ENCODE measurements at places on chromosomes 6 and 20. TPM values are rescaled to one million over a fixed set of nuclear protein-coding genes. Genes with fewer than 3 reads are reported as not detected.
A peak's percentile ranks its signal among the peaks of the same experiment; 100 is the strongest.

The PTCHD4 gene
- not detected for total RNA-seq

GRCh38 chr6:162056745-162057144 lies 670.8 kb downstream of the PRKN start:
- H3K36me3 ChIP-seq: no peaks in the 10 kb centered on the region
- H3K4me3 ChIP-seq: no peak overlapping the region
- no peaks in the 10 kb centered on the region for H3K27me3 ChIP-seq
- no peak overlapping the region for H3K27ac ChIP-seq
- no peaks in the 10 kb centered on the region for H3K4me1 ChIP-seq

DNA sequence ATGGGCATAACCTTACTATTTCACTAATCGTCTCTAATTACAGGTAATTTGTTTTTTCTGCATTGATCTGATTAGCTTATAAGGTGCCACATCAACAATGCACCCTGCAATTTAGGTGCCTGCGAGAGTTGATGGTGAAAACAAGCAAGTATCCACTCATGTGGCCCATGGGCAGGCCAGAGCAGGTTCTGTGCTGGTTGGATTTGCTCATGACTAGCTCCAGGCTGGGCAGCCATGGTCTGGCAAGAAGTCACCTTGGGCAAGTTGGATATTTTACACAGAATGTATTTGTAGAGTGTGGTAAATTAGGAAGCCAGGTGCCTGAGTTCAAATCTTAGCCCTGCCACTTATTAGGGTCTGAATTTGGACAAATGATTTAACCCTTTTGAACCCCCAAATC lies 25.3 kb downstream of the RAB44 start:
- H3K27me3 ChIP-seq: no peaks in the 10 kb centered on the region
- H3K4me3 ChIP-seq: no peak overlapping the region
- no peak for DNase-seq
- H3K27ac ChIP-seq: no peak overlapping the region
- no peaks in the 10 kb centered on the region for H3K36me3 ChIP-seq

DNA sequence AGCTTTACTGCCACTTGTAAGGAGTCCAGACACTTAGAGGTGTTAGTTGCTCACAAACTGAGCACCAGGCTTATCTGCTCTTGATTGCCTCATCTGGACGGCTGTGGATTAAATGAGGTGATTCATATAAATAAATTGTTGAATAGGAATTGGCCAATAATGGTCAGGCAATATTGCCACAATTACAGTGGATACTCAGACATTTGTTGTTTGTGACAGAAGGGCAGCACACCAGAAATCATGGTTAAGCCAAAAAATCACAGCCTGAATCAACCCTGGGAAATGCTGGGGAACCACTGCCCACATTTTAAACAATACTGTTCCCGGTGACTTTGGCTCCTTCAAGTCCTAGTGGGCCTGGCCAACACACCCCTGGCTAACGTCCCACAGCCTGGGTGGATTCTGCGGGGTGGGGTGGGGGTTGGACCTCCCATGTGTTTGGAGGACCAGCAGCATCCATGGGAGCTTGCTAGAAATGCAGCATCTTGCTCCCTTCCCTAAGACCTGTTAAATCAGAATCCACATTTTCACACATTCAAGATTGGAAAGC lies 29.5 kb upstream of the SPDEF start:
- H3K4me3 ChIP-seq: no peak overlapping the region
- H3K27me3 ChIP-seq: no peaks in the 10 kb centered on the region
- no peaks in the 10 kb centered on the region for H3K36me3 ChIP-seq
- DNase-seq: no peak

- H3K36me3 ChIP-seq: no peaks in the 10 kb centered on the region
- DNase-seq: no peak
- no peaks in the 10 kb centered on the region for H3K4me1 ChIP-seq
- no peak overlapping the region for H3K4me3 ChIP-seq
- no peak overlapping the region for H3K27ac ChIP-seq
Observed at GRCh38 chr6:145559836-145560235, 175.5 kb downstream of the EPM2A start.

The NOX3 gene
- not detected for total RNA-seq

The TCF21 gene
- 11.6 TPM for total RNA-seq

DNA sequence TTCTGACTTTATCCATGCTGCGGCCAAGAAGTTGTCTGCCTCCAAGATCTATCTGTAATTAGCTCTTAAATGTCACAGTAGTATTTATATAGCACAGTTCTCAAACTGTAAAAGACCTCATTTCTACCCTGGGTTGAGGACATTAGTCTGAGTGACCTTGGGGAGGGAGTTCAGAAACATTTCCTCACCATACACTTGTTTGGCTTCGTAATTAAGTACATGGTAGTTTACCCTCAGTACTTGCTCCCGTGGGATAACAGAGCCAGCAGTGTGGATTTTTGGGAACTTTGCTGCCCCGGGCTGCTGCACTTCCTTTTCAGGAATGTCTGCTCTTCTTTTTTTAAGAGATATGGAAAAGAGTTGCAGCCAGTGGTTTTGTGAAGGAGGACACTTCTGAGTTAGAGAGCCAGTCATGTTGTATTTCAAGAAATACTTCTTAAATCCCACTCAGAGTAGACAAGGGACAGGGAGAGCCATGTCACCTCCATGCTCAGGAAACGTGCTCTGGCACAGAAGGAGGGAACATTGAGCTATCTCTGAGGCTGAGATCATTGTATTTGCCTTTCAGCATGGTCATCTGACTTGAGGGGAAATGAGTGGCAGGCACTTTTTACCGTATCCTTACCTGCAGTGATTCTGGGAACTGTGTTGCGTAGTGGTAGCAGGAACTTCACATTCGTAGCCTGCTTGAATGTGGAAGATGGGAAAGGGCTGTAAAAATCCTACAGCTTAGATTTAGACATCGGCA lies 33.6 kb downstream of the RPRD1B start:
- no peaks in the 10 kb centered on the region for H3K27me3 ChIP-seq
- H3K4me1 ChIP-seq: peaks cover 2% of the 10 kb centered on the region
- peaks cover 41% of the 10 kb centered on the region for H3K36me3 ChIP-seq

DNA sequence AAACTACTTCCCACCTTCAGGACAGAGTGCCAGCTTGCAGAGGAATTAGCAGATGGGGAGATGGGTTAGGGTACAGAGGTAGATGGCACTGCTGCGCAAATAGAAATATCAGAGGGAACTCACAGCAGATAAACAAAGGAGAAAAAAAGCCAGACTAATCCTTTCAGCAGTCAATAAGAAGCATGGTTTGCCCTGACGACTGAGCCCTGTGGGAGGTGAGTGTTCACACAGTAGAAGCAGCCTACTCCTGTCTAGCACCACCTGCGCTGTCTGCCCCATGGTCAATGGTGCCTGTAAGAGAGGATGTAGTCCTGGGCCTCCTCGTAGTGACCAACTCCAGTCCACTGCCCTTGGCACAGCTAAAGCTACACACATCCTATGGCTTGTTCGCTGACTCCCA lies 174.1 kb downstream of the IBTK start:
- no peaks in the 10 kb centered on the region for H3K27me3 ChIP-seq
- DNase-seq: no peak
- H3K4me1 ChIP-seq: peaks cover 8% of the 10 kb centered on the region
- H3K36me3 ChIP-seq: no peaks in the 10 kb centered on the region
- no peak overlapping the region for H3K27ac ChIP-seq
- no peak overlapping the region for H3K4me3 ChIP-seq

GRCh38 chr6:32462609-32463008 lies 22.9 kb downstream of the HLA-DRA start:
- no peaks in the 10 kb centered on the region for H3K36me3 ChIP-seq
- peaks cover 17% of the 10 kb centered on the region for H3K27me3 ChIP-seq
- no peaks in the 10 kb centered on the region for H3K4me1 ChIP-seq
- DNase-seq: no peak
- H3K27ac ChIP-seq: no peak overlapping the region

- H3K27me3 ChIP-seq: peaks cover 18% of the 10 kb centered on the region
- no peak for DNase-seq
- no peaks in the 10 kb centered on the region for H3K36me3 ChIP-seq
- H3K4me1 ChIP-seq: no peaks in the 10 kb centered on the region
Observed at GRCh38 chr20:57059055-57059596, 207.3 kb downstream of the BMP7 start.

- no peaks in the 10 kb centered on the region for H3K4me1 ChIP-seq
- no peak overlapping the region for H3K4me3 ChIP-seq
- H3K27me3 ChIP-seq: no peaks in the 10 kb centered on the region
- H3K36me3 ChIP-seq: no peaks in the 10 kb centered on the region
- no peak overlapping the region for H3K27ac ChIP-seq
Observed at GRCh38 chr6:47090881-47091280, 48.7 kb upstream of the ADGRF1 start.

GRCh38 chr20:36812594-36813463 lies 39.3 kb upstream of the DSN1 start:
- no peaks in the 10 kb centered on the region for H3K27me3 ChIP-seq
- no peak overlapping the region for H3K4me3 ChIP-seq
- H3K36me3 ChIP-seq: no peaks in the 10 kb centered on the region
- H3K27ac ChIP-seq: peak overlapping the region; percentile 50

- H3K4me1 ChIP-seq: no peaks in the 10 kb centered on the region
- H3K36me3 ChIP-seq: no peaks in the 10 kb centered on the region
- peak; percentile 8 for DNase-seq
- no peak overlapping the region for H3K4me3 ChIP-seq
- peak overlapping the region; percentile 46 for H3K27ac ChIP-seq
Observed at GRCh38 chr6:121652726-121653623, 217.5 kb downstream of the GJA1 start.

The SNAI1 gene
- 0.32 TPM for total RNA-seq

- H3K4me3 ChIP-seq: no peak overlapping the region
- no peaks in the 10 kb centered on the region for H3K36me3 ChIP-seq
- no peak overlapping the region for H3K27ac ChIP-seq
- no peaks in the 10 kb centered on the region for H3K27me3 ChIP-seq
- H3K4me1 ChIP-seq: no peaks in the 10 kb centered on the region
Observed at GRCh38 chr6:40545954-40546353, 41.2 kb downstream of the LRFN2 start.
